Activated T-helper 1 cell treated with anti-CD3 and anti-CD28 coated beads, Interleukin-2, amount 50 U/mL, for 16 hours (primary cell): ENCODE measurements at places on chromosomes 12 and 14.

DNA sequence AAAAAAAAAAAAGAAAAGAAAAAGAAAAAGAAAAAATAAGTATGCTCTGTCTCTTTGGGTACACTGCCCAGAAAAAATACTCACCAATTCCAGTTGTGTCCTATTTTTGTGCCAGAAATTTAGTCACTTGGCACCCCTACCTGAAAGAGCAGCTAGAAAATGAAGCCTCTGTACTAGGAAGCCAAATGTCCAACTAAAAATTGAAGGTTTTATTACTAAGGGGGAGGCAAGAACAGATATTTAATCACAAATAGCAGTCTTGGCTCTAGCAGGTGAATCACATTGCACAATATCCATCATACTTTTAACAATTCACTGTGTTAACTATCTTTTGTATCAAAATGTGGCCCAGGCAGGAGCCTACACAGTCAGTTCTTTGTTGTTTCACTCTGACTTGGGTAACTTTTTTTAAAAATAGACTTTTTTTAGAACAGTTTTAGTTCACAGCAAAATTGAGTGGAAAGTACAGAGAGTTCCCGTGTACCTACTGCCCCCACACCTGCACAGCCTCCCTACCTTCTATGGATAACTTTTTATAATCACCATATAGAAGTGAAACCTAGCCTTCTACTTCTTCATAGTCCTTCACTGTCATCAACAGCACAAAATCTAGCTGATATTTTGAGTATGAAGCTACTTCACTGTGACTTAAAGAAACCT, 87.1 kb upstream of the ATF7IP start:
- DNase-seq: no peak

GRCh38 chr12:58540480-58541299, 379.6 kb downstream of the LRIG3 start:
- DNase-seq: no peak

DNA sequence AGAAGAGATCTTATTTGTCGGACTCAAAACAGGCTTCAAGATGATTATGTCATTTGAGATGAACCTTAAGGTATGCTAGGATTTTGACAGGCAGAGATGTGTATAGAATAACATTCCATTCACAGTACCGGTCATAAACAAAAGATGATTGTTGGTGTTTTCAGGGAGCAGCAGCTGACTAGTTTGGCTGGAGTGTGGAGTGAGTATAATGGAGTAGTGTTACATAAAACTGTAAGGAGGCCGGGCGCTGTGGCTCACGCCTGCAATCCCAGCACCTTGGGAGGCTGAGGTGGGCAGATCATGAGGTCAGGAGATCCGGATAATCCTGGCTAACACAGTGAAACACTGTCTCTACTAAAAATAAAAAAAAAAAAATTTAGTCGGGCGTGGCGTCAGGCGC, 23.9 kb downstream of the SERPINA10 start:
- DNase-seq: no peak

DNA sequence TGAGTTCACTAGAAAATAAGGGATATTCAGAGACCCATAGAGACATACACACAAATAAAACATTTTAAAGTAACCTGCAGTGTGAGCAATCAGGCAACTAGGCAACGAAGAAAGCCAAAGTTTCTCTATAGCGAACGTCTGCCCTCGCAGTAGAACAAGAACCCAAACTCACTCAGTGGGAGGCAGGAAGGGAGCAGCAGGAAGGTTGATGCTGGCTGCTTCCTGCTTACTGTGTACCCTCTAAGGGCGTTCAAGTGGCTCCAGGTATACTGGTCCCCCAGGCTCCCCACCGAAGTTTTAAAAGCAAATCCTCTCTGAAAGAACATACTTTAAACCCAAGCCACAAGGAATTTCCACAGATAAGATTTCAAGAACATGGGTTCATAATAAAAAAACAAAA, 249.3 kb downstream of the FOXN3 start:
- DNase-seq: no peak

- no peak for DNase-seq
These were observed 58.9 kb downstream of the HSP90AA1 start for GRCh38 chr14:102027951-102028350.

DNA sequence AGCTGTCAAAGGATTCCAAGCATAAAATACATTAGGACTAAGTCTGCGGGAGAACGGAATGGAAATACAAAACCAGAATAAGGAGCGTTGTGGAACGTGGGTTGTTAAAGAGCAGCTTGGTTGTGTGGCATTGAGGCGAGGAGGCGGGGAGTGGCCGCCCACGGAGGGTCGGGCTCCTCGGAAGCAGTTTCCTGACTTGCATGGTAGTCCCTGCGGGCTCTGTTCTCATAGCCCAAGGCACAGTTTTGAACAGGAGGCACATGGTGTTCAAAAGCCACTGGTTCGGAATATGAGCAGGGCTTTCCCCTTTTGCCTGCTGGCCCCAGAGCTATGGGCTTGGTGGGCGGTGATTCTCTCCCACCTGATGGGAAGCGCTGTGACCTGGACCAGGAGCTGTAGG, 12.2 kb downstream of the DDX51 start:
- no peak for DNase-seq

DNA sequence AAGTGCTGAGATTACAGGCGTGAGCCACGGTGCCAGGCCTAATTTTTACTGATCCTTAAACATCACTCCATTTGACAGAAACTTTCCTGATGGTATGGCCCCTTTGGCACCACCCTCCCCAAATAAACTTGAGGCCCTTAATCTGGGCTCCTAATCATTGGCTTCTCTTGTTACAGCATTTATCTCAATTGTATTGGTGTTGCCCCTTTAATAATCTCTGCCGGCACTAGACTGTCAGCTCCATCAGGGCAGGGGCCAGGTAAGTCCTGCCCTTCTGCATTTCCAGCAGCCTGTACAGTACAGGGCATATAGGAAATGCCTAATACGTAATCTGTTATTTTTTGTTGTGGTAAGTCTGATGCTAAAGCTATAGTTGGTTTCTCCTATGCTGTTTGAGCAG, 1.2 kb upstream of the IFT81 start:
- no peak for DNase-seq

- no peak for DNase-seq
These were observed 99.5 kb downstream of the NEDD1 start for GRCh38 chr12:97006585-97006984.

GRCh38 chr14:71348394-71348793, 441.1 kb downstream of the PCNX1 start:
- no peak for DNase-seq

DNA sequence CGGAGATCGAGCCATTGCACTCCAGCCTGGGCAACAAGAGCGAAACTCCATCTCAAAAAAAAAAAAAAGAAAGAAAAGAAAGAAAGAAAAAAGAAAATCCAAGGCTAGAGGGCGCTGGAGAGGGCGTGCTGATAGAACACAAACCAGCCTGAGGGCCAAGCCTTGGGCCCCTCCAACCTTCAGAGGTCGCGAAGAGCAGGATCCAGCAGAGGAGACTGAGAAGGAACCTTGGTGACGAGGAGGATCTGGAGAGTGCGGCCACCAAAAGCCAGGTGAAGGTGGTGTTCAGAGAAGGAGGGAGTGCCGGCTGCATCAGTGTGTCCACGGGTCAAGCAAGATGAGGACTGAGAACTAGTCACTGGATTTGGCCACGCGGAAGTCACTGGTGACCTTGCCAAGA, 4.1 kb upstream of the DYNC1H1 start:
- DNase-seq: no peak

DNA sequence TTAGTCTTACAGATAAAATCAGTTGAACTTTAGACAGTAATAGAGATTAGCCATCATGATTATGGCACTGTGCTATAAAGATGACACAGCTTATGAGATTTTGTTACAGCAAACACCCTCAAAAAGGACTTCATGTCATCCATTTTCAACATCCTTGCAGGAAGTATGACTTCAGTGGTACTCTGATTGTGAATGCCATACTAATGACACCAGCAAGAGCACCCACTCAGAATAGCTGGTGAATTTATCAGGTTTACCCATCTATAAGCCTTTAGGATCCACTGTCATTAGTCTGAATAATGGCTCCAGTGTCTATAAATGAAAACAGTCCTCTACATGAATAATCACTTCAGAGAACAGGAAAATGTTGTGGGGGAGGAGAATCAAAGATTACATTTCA, 615.2 kb downstream of the RPS29 start:
- no peak for DNase-seq

DNA sequence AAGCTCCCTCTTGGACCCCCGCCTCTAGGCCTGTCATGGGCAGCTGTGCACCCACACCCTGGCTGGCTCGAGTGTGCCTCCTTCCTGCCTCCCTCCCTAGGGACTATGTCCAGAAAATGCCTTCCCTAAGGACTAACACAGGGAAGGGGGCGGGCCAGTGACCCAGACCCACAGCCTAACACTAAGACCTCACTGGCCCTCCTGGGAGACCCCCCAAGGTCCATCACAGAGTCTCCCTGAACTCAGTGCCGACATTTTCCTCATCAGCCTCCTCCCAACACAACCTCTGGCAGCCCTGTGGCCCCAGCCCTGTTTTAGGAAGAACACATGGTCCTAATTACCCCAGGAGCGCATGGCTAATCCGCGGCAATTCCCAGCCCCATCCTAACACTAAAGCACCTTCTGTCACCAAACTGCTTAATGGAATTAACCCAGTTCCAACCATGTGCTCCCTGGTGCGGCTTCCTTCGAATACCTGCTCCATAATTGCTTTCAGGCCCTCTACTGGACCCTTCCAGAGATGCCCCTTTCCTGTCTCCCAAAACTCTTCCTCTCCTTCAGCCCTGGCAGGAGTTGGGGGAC, 5.6 kb downstream of the MSI1 start:
- DNase-seq: no peak

DNA sequence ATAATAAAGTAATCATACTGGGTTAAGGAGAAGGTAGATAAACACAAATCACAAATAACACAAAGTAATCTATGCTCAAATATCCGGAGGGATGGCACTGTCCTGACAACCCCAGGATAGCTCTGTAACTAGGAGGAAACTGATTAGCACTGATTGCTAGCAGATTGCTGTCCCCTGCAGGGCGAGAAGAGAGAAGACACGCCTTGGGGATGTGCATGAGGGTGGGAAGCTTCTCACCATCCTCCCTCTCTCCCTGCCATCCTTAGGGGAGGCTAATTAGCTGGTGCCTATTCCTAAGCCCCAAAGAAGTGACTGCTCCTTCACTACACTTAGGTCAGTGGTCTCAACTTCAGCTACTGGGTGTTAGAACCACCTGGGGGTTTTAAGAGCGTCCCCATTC, 27.0 kb upstream of the TMEM260 start:
- no peak for DNase-seq

- no peak for DNase-seq
These were observed 40.0 kb downstream of the NUAK1 start for GRCh38 chr12:106098691-106099200.

DNA sequence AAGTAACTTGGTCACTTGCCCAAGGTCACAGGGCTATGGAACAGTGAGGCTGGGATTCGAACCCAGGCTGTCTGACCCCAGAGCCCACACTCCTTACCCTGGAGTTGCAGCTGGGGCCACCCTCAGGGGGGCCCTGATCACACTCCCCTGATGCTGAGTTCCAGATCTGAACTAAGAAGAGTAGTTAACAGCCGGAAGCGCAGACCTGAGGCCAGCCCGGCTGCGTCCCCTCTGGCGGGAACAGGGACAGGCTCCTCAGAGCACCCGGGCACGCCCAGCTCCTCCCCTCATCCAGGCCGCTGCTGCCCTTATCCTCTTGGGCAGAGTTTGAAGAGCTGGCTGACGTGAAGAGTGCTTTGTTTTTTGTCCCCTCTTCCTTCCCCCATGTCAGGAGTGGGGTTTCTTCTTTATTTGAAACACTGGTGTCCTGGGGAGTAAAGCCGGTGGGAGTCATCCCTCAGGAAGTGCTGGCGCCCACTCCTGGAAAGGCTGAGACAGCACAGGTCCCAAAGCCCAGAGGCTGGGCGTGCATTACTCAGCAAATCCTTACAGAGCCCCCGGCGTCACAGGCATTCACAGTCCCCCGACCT, 8.7 kb downstream of the PHB2 start:
- no peak for DNase-seq

- no peak for DNase-seq
These were observed 18.0 kb downstream of the MFAP5 start for GRCh38 chr12:8644345-8645248.

- DNase-seq: no peak
These were observed 85.8 kb upstream of the WSCD2 start for GRCh38 chr12:108043286-108043685.

- DNase-seq: no peak
These were observed 2.4 kb upstream of the HOXC4 start for GRCh38 chr12:54051026-54051842.

DNA sequence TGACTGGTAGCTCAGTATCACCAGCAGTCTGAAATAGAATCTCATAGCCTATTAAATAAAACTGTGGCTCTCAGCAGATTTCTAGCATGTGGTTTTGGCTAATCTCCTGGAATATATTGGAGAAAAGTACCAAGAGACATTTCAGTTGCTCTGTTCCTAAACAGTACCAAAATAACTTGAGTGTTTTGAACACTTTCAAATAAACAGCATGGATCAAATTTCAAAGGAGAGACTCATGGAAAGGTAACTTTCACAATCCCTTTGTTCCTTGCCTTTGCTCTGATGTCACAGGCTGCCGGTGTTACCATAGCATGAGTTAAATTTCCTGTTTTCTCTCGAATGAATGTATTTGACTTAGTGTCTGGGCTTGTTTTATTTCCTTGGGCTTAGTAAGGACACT, 3.4 kb downstream of the ARG2 start:
- DNase-seq: no peak

- no peak for DNase-seq
These were observed 91.7 kb upstream of the SEL1L start for GRCh38 chr14:81625343-81625742.

- no peak for DNase-seq
These were observed 951 bp upstream of the CHST11 start for GRCh38 chr12:104455578-104456416.

DNA sequence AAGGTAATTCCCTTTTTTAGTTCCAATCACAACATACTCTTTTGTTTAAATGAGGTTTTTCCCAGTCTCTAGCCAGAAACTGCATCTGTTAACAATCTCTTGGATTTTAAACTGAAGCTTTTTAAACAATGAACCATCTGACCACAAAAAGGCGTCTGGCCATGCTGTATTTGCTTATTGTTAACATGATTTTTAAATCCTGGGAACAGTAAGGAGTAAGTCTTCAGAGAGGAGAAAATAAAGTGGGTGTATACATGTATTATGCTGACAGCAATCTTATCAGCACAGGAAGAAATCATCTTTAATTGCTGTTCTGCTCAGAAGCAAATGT, 106.2 kb downstream of the DAAM1 start:
- no peak for DNase-seq

DNA sequence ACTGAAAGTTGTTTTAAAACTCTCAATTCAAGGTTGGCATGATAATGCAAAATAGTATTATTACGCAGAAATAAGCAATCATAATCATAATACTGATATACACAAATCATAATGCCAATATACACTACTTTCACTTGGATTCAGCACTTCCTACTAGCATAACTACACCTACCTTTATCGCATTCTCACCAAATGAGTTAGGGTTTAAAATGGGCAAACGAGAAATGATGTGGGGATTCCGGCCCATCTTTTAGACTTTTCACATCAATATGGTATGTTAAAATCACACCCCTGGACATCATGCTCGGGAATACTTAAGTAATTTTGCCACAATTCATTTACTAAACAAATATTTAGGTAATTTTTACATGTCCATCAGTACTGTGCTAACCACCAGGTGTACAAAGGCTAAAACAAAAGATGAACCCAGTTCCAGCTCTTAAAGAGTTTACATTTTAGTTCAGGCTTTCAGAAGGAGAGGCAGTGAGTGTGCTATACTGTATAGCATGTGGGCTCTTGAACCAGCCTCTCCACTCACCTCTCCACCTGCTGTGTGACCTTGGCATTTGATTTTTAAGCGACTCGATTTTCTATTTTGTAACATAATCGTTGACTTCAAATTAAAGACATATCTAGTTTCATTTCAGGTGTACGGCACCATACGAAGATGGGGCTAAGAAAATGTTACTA, 1.1 kb upstream of the USP15 start:
- DNase-seq: no peak
